Right hindlimb (tissue), 1 donor: ENCODE measurements at places on chromosomes 6 and 20.
A peak's percentile ranks its signal among the peaks of the same experiment; 100 is the strongest.

DNA sequence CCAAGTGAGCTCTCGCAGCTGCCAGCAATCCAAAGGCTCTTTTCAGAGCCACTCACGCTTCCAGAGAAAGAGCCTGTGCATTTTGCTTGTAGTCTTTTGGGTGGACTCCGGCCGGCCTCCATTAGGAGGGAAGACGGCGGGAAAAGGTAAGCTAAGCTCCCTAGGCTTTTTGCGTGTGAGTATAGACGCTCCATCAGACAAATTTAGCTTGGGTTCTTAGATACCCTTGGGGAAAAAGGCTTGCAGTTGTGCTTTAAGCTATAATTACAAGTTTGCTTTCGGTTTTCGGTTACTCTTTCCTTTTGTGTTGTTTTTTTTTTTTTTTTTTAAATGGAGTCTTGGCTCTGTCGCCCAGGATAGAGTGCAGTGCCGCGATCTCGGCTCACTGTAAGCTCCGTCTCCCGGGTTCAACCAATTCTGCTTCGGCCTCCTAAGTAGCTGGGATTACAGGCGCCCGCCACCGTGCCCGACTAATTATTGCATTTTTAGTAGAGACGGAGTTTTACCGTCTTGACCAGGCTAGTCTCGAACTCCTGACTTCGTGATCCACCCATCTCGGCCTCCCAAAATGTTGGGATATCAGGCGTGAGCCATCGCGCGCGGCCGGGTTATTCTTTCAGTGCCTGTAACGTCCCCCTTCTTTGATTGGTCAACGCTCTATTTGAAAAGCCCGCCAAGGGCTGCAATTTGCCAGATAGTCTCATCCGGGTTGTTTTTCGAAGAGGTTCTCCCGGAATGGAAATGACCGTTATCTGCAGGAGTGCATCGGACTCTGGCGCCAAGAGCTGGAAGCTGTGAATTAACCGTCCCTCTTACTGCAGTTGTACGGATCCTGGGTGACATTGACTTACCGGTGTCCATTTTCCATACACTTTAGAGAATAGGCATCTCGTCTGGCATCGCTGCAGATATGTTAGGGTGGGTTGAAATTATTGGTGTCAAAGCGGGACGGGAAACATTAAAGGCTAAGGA is 18.1 kb downstream of the OR2B2 start:
- DNase-seq: peak; percentile 95

- no peak for DNase-seq
Observed at GRCh38 chr6:31676904-31677303, 4.0 kb downstream of the LY6G5C start.

DNA sequence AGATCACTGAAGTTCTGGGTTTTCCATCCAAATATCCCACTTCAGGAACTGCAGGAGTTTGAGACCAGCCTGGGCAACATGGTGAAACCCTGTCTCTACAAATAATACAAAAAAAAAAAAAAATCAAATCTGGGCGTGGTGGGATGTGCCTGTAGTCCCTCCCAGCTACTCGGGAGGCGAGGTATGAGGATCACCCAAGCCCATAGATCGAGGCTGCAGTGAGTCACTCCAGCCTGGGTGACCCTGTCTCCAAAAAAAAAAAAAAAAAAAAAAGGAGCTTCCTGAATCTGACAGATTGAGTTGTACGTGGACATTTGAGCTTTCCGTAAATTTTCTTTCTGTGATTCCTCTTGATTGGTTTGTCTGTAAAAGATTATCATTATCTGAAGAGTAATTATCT is 55.6 kb downstream of the TULP4 start:
- DNase-seq: no peak

- no peak for DNase-seq
Observed at GRCh38 chr20:45925821-45926506, 8.5 kb upstream of the PCIF1 start.

DNA sequence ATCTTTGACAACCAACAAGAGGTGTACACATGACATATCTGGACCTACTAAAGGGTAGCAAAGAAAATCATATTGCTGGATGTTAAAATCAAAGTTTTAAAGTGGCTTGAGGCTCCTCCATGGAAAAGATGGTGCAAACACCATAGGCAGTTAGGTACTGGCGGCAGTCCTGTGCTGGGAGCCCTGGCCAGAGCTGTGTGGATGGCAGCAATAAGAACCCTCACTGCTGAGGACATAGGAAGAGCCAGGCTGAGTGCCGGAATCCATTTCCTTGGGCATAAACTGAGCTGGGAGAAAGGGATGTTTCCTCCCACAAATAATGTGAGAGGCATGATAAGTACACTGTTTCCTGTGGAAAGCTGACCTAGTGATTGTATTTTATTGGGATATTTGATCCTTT is 89.9 kb downstream of the ARID1B start:
- no peak for DNase-seq

DNA sequence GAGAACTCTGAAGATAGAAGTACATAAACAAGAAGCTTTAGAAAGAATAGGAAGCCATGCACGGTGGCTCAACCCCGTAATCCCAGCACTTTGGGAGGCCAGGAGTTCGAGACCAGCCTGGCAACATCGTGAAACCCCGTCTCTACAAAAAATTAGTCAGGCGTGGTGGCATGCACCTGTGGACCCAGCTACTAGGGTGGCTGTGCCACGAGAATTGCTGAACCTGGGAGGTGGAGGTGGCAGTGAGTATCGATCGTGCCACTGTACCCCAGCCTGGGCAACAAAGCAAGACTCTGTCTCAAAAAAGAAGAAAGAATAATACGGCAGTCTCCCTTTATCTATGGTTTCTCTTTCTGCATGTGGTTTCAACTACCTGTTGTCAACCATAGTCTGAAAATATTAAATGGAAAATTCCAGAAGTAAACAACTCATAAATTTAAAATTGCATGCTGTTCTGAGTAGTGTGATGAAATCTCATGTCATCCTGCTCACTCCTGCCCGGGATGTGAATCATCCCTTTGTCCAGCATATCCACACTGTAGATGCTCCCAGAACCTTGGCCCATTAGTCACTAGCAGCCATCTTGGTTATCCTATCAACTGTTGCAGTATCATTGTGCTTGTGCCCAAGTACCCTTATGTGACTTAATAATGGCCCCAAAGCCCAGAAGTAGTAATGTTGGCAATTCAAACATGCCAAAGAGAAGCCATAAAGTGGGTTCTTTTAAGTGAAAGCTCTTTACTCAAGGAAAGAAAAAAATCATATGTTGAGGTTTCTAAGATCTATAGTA is 22.1 kb downstream of the DEK start:
- no peak for DNase-seq

DNA sequence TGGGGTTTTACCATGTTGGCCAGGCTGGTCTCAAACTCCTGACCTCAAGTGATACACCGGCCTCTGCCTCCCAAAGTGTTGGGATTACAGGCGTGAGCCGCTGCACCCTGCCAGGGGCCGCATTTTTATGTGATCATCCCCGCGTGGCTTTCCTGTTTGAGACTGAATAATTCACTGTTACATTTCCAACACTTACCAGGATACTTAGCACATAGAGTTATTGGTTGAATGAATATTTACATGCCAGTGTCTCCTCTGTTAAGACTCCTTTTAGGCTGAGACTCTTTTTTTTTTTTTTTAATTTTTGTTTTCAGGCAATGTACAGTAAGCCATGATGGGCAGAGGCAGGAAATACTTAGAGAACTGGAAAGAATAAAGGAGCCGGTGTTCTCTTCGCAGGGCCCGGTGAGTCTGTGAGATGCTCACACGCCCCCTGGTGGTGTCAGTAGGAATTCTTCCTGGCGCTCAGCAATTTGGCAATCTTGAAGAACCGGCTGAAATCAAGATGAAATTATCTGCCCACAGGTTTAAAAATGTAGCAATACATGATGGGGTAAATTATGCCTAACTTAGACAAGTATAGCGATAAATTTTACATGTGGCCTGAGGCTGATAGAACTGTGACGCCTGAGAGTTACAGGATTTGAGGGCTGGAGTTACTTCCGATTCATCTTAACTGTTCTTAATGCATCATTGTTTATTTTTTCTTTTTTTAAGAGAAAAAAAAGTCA is 7.6 kb upstream of the RNF114 start:
- DNase-seq: peak; percentile 84

GRCh38 chr6:54981647-54982046 is 135.1 kb downstream of the FAM83B start:
- no peak for DNase-seq

GRCh38 chr6:141562186-141562811 is 570.4 kb upstream of the GJE1 start:
- peak; percentile 27 for DNase-seq

DNA sequence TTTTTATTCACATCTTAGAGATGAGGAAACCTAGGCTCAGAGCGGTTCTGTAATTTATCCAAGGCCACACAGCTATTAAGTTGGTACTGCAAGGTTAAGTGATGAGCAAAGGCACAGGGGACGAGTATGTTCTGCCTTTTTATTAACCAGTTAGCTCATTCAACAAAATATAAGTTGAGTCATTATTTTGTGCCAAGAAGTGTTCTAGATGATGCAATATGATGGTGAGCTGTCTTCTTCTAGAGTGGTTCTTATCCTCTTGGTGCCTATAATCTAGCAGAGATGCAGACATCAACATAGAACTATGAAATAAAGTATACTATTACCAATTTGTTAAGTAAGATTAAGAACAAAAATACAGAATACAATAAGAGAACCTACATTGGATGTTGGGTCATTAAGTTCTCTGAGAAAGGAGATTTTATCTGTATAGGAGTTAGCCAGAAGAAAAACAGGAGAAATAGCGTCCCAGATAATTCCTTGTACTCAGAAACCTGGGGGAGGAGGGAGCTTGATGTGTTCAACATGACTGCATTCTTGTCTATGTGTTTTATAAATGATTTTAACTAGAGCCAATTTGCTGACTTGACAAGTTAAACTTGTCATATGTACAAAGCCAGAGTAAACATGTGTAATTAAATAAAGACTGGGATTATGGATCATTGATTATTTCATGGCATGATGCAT is 122.3 kb downstream of the TBXT start:
- DNase-seq: no peak

- no peak for DNase-seq
Observed at GRCh38 chr6:136067731-136068341, 182.3 kb downstream of the MTFR2 start.

- DNase-seq: no peak
Observed at GRCh38 chr20:9480066-9480465, 34.3 kb upstream of the LAMP5 start.

DNA sequence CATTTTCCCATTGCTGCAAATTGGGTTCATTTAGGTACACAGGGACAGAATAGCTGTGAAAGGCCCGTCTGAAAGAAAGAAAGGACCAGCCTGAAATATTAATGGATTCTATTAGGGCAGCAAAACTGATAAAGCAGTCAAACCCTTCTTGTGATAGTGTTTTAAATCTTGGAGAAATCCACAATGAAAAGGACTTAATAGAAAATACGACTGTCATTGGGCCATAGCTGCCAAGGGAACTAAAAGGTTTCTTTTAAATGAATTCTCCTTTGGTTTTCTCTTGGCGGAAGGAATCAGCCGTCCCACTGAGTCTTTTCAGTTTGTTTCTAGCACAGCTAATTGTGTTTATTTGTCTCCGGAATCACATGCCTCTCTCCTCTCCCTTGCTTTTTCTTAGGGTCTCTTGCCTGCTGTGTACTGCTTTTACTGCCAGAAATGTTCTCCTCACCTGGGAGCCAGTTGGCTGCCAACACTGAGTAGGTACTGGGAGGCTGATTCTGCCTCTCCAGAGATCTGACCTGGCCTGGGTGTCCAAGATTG is 11.3 kb downstream of the PAQR8 start:
- DNase-seq: no peak

GRCh38 chr6:140083375-140083774 is 708.9 kb upstream of the CITED2 start:
- no peak for DNase-seq

- DNase-seq: peak; percentile 87
Observed at GRCh38 chr6:42251911-42252637, 34.4 kb upstream of the MRPS10 start.

DNA sequence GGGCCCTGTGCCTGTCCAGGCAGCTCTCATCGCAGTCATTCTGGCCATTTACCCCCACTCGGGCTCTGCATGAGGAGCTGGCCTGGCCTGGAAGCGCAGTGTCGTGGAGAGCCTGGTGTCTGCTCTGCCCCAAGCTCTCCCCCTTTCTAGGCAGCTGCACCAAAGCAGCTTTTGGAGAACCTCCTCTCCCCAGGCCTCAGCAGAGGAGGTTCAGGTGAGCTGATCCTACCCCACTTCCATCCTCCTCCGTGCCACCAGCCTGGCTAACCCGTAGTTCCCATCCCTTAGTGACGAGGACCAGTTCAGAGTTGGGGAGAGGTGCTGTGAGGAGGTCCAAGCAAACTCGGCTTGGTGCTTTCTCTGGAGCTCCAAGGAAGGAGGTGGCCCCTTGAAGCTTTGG is 30.5 kb upstream of the PHACTR3 start:
- DNase-seq: no peak

DNA sequence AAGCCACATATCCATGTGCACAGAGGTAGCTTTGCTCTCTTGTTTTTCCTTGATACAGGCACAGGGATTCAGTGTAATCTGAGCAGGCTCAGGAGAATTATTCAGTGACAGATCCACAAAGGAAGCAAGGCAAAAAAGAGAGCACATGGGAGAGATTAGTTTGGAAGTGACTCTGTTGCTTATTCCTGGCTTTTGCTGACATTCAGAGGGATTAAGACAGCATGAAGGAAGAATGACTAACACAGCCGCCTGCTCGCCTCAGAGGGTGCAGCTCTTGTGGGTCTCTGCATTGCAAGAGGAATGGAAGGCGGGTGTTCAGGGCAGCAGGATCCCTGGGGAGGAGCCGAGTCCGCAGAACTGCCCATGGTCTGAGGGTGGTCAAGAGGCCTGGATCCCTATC is 203.4 kb upstream of the KCNQ5 start:
- DNase-seq: no peak

DNA sequence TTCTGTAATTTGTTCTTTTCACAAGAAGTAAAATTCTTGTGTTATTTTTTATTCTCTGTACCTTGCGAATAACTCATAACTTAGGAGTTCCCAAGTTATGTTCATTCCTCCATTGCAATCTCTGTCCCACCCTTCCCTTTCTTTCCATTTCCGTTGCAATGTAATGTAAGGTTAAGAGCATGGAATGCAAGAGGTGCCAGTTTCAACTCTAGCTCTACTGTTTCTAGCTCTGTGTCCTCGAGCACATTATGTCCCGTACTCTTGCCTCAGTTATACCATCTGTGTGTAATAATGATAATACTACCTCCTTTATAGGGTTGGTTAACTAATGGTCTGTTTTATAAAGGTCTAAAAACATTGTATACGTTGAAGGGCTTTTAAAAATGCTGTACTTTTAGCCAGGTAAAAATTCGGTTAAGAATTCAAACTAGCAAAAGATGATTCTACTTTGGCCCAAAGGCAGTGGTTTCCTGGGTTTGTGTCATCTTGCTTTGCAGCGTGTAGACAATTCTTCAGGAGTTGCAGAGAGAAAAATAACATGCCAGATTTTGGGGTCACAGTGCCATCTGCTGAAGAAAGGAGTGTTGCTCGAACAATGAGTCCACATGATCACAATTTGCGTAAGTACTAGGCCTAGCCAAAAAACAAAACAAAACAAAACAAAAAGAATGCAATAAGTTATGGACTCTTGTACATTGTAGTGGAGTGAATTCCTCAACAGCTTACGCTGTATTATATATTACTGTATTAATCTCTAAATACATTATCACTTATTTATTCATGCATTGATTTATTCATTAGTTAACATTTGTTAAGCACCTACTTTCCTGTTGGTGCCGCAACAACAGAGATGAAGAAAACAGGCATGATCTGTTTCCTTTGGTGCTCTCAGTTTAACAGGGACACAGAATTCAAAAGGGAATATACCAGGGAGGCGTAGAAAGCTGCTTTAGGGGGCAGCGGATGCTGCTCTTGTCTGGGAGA is 10.0 kb upstream of the PFDN4 start:
- no peak for DNase-seq

GRCh38 chr6:57104336-57104735 is 14.3 kb downstream of the ZNF451 start:
- DNase-seq: no peak

- no peak for DNase-seq
Observed at GRCh38 chr20:13166437-13166836, 54.6 kb upstream of the ISM1 start.
